ENCODE measurements at places on chromosomes 3 and 15. TPM values are rescaled to one million over a fixed set of nuclear protein-coding genes. Genes with fewer than 3 reads are reported as not detected.
A peak's percentile ranks its signal among the peaks of the same experiment; 100 is the strongest.

CCK gene
- not detected for total RNA-seq

MOBP gene
- total RNA-seq, result not detected

HRG gene
- total RNA-seq, result not detected

ULK3 gene
- total RNA-seq, result 32.9 TPM

GRK7 gene
- total RNA-seq, result 0.13 TPM

NTRK3 gene
- total RNA-seq, result 3.6 TPM

SPATA12 gene
- total RNA-seq, result not detected

RASGRF1 gene
- not detected for total RNA-seq

GATA2 gene
- total RNA-seq, result 9.0 TPM

TMCO5A gene
- not detected for total RNA-seq

SPINT1 gene
- 2.7 TPM for total RNA-seq

GRCh38 chr3:133487920-133488540 lies 85.5 kb upstream of the CDV3 start:
- DNase-seq, result no peak

- no peak for DNase-seq
These were observed 22.3 kb upstream of the LINGO1 start for GRCh38 chr15:77654975-77655374.

GRCh38 chr3:71930056-71930991 lies 145.4 kb upstream of the PROK2 start:
- DNase-seq, result peak; percentile 28

DNA sequence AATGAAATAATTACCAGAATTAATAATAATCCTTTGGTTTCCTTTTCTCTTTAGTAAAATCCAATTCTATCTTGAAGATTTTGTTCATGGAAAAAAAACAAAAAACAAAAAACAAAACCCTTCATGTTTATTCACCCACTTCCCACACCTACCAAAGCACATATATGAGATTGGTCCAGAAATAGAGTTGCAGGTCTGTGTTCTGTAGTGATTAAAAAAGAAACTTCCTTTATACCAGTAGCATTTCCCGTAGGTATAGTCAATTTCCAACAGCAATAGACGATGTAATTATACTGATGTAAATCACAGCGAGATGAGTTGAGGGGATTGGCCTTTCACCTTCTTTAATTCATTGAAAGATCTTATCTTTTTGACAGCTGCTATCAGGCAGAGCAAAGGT lies 194.6 kb downstream of the SOX2 start:
- DNase-seq, result no peak

- DNase-seq, result no peak
These were observed 78.2 kb downstream of the KCNH8 start for GRCh38 chr3:19226479-19226878.

DNA sequence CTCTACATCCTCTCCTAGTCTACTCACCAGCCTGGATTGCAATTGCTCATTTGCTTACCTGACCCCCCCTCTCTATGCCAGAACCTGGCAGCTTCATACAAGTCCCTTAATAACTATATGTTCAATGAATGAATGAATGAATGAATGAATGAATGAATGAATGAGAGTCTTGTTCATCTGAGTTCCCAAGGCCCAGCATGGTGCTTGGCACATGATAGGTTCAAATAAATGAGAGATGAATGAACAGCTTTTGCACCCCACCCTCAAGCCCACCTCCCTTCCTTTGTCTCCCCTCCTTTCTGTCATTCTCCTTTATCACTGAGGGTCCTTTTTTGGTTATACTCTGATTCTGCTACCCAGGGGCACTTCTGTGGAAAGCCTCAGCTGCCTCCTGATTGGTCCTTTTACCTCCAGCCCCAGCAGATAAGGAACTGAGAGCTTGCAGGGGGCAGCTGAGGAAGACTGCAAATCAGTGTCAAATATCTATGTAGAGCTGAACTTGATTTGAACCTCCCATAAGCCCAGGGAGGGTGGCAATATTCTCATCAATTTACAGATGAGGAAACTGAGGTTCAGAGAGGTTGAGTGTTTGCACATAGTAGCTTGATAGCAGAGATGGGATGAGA lies 54.1 kb upstream of the CHRNB4 start:
- no peak for DNase-seq

- peak; percentile 15 for DNase-seq
These were observed 1.7 kb upstream of the PSTPIP1 start for GRCh38 chr15:76993114-76993725.

DNA sequence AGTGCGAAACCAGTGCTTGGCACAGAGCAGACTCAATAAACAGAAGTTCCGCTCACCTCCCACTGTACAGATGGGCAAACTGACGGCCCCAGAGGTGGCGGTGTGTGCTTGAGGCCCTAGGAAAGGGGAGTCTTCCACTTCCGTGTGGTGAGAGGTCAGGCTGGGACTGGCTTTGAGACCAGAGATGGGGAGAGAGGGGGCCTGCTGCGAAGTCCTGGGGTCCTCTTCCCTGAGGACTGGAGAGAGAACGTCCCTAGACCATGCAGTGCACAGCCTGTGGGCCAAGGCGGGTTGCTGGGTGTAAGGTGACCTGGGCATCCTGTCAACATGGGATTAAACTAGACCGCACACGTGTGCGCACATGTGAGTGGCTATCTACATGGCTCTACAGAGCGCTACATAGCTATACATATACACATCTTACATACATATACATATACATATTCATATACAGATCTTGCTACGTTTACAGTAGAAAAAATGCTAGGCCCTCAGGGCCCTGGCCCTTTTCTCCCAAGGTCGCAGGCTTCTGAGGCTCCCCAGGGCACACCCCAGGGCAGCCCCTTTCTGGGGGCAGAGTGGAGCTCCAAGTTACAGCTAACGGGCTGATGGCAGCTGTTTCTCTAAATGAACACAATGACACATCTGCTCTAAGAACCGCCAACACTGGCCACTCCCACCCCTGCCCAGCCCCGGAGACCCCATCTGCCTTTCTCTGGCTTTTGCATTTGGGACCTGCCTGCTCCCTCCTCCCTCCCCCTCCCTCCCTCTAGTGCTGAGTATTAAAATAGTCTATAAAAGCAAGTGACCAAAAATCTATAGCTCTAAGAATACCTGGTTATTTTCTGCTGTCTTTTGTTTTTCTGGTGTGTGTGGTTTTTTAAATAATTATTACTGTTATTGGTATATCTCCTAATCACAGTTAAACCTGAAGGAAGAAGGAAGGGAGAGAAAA lies 47.0 kb downstream of the HCN4 start:
- DNase-seq, result no peak

DNA sequence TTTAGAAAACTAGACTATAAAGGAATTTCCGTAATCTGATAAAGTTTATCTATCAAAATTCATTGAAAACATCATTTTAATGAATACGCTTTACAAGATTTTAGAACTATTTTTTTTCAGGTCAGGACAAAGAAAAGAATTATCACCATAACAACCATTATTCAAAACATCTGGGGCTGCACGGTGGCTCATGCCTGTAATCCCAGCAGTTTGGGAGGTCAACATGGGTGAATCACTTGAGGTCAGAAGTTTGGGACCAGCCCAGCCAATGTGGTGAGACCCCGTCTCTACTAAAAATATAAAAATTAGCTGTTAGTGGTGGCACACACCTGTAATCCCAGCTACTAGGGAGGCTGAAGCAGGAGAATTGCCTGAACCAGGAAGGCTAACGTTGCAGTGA lies 260.4 kb downstream of the WNT5A start:
- DNase-seq, result no peak

DNA sequence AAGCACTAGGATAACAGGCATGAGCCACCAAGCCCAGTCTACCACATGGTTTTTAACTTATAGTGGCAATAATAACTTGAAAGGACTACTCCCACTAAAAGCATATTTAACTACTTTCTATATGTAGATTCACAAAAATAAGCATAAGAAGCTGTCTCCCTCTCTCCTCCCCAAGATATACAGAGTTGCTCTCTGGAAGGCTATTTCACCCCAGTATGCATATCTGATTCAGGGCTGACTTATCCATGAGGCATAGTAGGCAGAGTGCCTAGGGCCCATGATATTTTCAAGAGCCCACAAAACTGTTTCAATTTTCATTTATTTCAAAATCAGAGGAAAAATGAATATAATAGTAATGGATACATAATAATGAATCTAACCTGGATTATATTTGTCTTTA lies 20.5 kb downstream of the ATP8B4 start:
- DNase-seq, result no peak

All from heart left ventricle (tissue), 16 donors.